Activated CD4-positive, alpha-beta T cell treated with anti-CD3 and anti-CD28 coated beads, Interleukin-2, amount 10 ng/mL, durations not matched to agents 7 days and 5 days (primary cell): ENCODE measurements at places on chromosomes 1 and 21. TPM values are rescaled to one million over a fixed set of nuclear protein-coding genes. Genes with fewer than 3 reads are reported as not detected.

GRCh38 chr1:54865238-54866073, 21.5 kb downstream of the DHCR24 start:
- no peaks in the 10 kb centered on the region for H3K27me3 ChIP-seq
- peaks cover 41% of the 10 kb centered on the region for H3K36me3 ChIP-seq
- no peaks in the 10 kb centered on the region for H3K4me1 ChIP-seq

GRCh38 chr21:45470773-45471524, 66.0 kb downstream of the COL18A1 start:
- no peak for DNase-seq
- H3K4me1 ChIP-seq: peaks cover 7% of the 10 kb centered on the region
- H3K27me3 ChIP-seq: no peaks in the 10 kb centered on the region
- no peaks in the 10 kb centered on the region for H3K36me3 ChIP-seq

RHD gene
- not detected for total RNA-seq

IL20 gene
- total RNA-seq: not detected
